SJSA1 (cell line): ENCODE measurements at places on chromosomes 3 and 15. TPM values are rescaled to one million over a fixed set of nuclear protein-coding genes. Genes with fewer than 3 reads are reported as not detected.

FBXO40 gene
- total RNA-seq: not detected in 2 replicates

GPR15 gene
- not detected in 2 replicates for total RNA-seq

PLOD2 gene
- total RNA-seq: 109 and 129 TPM in 2 replicates

ADIPOQ gene
- not detected in 2 replicates for total RNA-seq

A4GNT gene
- not detected in 2 replicates for total RNA-seq

ABI3BP gene
- 0.05 TPM in 1 of 2 replicates, not detected in the other for total RNA-seq

CNTN6 gene
- total RNA-seq: not detected in 2 replicates

OR5K2 gene
- not detected in 2 replicates for total RNA-seq

SLC4A7 gene
- total RNA-seq: 41.6 and 76.9 TPM in 2 replicates

HRG gene
- not detected in 2 replicates for total RNA-seq

HIGD2B gene
- total RNA-seq: not detected in 2 replicates
